ENCODE measurements at places on chromosomes 16 and 17.

GRCh38 chr17:81137248-81137647 is 28.1 kb upstream of the PVALEF start:
- DNase-seq = no peak

GRCh38 chr16:74769586-74770190 is 4.9 kb downstream of the FA2H start:
- DNase-seq = no peak

DNA sequence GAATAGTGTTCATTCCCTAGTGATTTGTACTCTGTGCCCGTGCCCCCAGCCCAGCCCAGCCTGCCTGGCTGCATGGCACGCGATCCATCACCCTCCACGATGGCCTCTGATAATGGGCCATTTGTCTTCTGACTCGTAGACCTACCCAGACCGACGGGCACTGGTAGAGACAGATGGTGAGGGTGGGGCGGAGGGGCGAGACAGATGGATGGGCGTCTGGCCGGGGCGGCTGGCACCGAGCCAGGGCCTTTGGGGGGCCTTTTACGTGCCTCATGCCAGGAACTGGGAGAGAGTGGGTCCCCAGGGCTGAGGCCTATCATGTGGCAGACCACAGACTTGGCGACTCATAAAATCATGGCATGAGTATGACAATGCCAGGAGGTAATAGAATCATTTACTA is 25.4 kb downstream of the CRHR1 start:
- no peak for DNase-seq

- DNase-seq = no peak
Observed at GRCh38 chr16:24755201-24755874, 25.9 kb downstream of the TNRC6A start.

- DNase-seq = no peak
Observed at GRCh38 chr17:9389111-9389527, 186.5 kb downstream of the STX8 start.

DNA sequence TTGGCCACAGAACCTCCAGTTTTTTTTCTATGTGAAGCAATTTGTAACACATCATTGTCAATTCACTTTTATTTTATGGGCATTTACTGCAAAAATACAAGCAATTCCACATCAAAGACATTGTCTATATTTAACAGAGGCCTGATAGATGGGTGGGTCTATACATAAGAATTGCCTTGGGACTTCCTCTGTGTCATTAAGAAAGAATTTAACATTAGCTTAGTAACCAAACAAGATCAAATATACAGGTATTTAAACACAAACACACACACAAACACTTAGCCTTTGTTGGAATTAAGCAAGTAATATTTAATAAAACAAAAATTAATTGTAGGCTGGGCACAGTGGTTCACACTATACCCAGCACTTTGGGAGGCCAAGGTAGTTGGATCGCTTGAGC is 4.3 kb upstream of the PITPNC1 start:
- no peak for DNase-seq

- DNase-seq = no peak
Observed at GRCh38 chr17:17966399-17966798, 5.8 kb downstream of the TOM1L2 start.

DNA sequence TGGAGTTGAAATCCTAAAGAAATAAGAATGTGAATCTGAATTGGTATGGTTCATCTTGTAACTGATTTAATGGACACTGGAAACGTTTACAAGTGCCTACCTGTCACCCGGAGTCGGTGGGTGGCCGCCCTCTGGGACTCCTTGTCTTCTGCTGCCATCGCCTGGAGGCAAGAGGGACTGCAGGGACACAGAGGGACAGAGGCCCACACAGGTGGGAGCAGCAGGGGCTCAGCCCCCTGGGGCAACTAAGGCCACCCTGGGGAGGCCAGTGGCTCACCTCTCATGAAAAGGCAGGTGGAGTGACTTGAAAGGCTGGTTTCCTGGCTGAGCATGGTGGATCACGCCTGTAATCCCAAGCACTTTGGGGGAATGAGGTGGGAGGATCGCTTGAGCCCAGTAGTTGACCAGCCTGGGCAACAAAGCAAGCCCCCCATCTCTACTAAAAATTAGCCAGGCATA is 23.2 kb downstream of the TMEM92 start:
- peak; percentile 81 for DNase-seq

DNA sequence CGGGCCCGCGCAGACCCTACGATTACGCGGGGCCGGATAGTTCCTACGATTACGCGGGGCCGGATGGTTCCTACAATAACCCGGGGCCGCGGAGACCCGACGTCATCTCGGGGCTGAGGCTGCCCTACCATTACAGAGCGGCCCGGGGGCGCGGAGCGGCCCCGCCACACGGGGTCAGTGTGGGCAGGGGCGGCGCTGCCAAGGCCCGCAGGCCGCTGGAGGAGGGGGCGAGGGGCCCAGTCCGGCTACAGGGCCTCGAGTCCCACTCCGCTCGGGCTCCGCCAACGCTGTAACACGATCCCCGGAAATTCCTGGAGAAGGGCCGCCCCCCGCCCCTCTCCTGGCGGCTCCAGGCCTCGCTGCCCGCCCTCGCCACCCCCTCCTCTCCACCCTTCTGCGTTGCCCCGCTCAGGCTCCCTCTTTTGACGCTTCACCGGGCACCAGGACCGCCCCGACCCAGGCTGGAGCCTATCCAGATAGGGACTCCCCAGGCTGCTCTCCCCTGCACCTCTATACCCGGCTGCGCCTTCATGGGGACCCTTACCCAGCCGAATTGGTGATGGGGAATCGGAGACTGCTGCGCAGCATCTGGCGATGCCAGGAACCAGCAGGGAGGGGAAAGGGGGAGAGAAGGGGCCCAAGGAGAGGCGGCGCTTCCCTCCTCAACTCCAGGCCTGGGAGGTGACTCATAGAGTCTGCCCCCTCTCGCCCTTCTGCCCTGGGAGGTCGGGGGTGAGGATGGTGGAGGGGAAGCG is at the start of gene RAB34:
TSS of gene RAB34 (minus strand) at position 291 of the 755 bp plus-strand sequence. CDS start 602 bp downstream, outside the sequence.
- DNase-seq = no peak

DNA sequence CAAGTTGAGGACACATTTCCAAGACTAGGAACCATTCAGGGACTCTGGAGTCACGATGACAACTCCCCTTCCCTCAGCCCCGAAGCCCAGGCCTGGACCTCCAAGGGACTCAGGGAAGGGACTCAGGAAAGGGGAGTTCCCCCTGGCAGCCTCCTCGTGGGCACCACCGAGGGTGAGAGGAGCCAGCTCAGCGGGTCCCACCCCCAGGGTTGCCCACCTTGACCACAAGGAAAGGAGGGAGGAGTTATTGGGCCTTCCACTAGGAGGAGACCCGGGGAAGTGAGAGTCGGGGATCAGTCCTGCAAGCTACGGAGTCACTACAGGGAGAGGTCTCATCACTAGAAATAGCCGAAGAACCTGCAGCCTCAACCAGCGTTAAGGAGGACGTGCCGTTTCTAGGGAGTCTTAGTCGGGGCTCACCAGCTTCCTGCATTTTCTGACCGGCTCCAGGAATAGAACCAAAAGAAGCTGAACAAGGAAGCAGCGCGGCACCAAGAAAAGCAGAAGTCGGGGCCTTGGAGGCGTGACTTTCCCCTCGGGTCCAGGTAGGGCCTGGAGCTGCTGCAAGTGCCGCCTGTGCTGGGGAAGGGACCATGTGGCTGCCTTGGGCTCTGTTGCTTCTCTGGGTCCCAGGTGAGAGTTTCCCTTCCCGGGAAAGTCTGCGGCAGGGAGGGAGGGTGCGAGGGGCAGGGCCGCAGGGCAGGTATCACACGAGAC is at the start of gene CD300A:
TSS of gene CD300A (plus strand) at position 524 of the 717 bp plus-strand sequence. CDS start at position 594, 70 bp downstream.
- DNase-seq = no peak

DNA sequence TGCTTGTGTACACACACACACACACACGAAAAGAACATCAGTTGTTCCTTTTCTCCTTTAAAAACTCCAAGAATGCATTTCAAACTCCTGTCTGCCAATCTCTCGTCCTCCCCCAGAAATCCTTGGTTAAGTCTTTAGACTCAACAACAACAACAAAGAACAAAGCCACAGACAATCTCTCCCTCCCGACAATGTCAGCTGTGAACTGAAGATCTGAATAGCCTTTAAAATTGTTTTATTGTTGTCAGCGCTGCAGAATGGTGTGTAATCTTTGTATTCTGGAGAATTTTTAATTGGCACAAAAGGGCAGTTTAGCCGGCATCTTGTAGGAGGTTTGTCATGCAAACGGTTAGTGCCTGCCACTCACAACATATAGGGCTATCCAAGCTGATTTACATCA is 219.5 kb downstream of the MSI2 start:
- DNase-seq = no peak

- DNase-seq = no peak
Observed at GRCh38 chr16:52618753-52619497, 72.0 kb upstream of the TOX3 start.

DNA sequence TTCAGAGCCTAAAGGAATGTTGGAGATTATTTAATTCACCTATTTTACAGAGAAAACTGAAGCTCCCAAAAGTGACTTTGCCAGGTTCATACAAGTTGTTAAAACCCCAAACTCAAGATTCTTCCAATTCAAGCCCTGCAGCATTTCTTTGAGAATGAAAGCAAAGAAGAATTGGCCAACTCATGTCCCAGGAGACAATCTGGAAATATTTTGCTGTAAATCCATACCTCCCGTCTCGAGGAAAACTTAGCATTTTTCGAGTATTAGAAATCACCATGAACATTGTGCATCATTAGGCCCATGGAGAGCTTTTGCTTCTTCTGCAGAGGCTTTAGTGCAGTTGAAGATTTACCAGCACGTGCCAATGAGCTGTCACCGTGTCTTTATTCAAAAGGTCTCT is 176.4 kb upstream of the KCNJ16 start:
- DNase-seq = no peak

GRCh38 chr17:4986403-4986802 is 1.1 kb downstream of the CAMTA2 start:
- no peak for DNase-seq

- no peak for DNase-seq
Observed at GRCh38 chr17:70775679-70776078, 606.3 kb downstream of the KCNJ2 start.

GRCh38 chr16:19994466-19995170 is 79.1 kb downstream of the GPR139 start:
- no peak for DNase-seq

- DNase-seq = no peak
Observed at GRCh38 chr16:55333684-55334083, 9.7 kb downstream of the IRX6 start.

GRCh38 chr16:87227296-87227951 is 89.8 kb downstream of the C16orf95 start:
- no peak for DNase-seq

GRCh38 chr17:72984145-72984925 is 108.2 kb downstream of the SLC39A11 start:
- DNase-seq = no peak

- peak; percentile 61 for DNase-seq
Observed at GRCh38 chr17:44221084-44221861, 1.8 kb upstream of the UBTF start.

- DNase-seq = no peak
Observed at GRCh38 chr16:86062271-86062965, 163.5 kb downstream of the IRF8 start.

DNA sequence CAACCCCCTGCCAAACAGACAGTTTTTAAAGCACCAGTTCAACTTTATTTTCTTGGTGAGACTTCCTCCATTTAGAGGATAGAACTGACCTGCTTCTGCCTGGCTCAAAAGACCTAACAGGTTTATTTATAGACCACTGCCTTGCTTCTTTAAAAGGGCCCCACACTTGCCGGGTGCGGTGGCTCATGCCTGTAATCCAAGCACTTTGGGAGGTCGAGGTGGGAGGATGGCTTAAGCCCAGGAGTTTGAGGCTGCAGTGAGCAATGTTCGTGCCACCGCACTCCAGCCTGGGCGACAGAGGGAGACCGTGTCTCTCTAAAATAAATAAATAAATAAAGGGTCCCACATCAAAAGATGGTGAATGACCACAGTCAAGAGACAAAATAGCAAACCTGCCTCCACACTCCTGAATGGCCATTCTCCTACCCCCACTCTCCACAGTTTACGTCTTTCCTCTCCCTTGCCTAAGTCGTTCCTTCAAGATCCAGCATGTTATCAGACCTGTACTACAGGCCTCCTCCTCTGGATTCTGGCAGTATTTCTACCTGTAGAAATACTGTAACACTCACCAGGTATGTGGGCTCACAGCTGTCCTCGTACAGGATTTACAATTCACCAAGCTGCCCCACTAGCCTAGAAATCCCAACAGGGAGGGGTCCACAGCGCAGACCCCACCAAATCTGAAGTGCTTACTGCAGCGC is 95.6 kb downstream of the SMG6 start:
- no peak for DNase-seq

GRCh38 chr16:47958726-47959125 is 197.1 kb downstream of the ABCC12 start:
- DNase-seq = no peak

GRCh38 chr16:9333469-9333868 is 242.0 kb downstream of the HAPSTR1 start:
- no peak for DNase-seq

GRCh38 chr16:57669476-57670162 is 1.5 kb downstream of the ADGRG3 start:
- no peak for DNase-seq

DNA sequence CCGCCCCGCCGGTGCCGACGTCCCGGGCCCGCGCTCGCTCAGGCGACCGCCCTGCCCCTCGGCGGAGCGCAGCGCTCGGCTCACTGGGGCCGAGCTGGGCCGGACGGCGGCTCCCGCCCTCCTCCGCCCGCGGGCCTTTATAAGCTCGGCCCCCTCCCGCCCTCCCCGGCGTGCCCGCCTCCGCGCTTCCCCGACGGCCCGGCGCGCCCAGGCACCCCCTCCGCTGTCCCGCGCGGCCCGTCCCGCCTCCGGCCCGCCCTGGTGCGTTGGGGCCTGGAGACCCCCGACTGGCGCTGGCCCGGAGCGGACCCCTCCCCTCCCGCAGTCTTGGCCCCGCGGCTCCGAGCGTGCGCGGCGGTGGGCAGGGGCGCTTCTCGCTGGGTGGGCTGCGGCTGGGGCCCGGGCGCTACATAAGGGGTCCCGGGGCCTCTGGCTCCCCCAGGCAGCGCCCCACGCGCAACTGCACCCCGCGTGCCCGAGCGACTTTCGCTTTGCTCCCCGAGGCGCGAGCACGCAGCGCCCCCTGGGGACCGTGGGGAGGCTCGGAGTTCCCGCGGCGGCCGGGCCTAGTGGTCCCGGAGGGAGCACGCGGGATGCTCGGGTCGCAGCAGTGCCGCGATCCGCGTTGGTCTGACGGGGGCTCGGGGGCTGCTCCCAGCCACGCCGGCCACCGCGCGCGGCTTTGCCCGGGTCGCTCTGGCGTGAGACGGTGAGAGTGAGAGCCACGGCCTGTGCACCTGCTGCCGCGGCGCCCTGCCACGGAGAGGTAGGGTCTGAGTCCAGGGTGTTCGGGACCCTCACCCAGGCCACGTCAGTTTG is at the start of gene PIEZO1:
TSS of gene PIEZO1 (minus strand) at position 115 of the 819 bp plus-strand sequence. CDS start 256 bp downstream, outside the sequence.
- peak; percentile 84 for DNase-seq

Data from CD4-positive, alpha-beta memory T cell (primary cell).